Lower leg skin (tissue), 4 donors: ENCODE measurements at places on chromosomes 13 and 19.

- DNase-seq: peak; percentile 11
These were observed 50.7 kb upstream of the GPR183 start for GRCh38 chr13:99357941-99358340.

- DNase-seq: no peak
These were observed 174.4 kb downstream of the SLC7A1 start for GRCh38 chr13:29421118-29421517.

DNA sequence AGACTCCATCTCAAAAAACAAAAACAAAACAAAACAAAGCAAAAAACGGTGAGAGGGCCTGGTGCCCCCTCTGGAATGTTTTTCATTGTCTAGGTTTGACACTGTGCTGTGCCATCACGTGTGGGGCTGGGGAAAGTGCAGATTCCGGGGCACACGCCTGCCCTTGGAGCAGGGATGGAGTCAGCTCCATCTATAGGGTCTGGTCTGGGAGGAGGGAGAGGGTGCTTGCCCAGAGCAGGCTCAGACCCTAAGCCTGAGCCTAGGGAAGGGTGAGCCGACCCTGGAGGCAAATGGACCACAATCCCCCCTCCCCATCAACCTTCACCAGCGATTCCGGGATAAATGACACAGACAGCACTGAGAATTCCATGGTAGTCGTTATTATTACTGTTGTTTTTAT is 10.9 kb upstream of the ZBTB32 start:
- DNase-seq: no peak

DNA sequence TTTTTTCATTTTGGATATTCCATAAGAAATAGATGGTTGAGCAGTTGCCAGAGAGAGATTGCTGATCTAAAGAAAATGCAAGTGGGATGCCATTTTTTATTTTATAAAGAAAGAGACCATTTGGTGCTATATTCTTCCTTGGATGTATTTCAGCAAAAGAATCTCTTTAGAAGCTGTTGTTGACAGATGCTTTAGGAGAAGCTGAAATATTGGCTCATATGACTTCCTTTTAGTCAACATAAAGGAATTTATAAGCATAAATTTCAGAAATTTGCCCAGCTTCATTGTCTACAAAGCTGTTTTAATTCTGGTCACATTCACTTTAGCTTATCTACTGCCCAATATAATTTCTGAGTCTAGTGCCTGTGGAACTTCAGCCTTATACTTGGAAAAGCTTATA is 36.9 kb downstream of the POLR1D start:
- DNase-seq: no peak

GRCh38 chr19:15869873-15870272 is 28.0 kb downstream of the CYP4F2 start:
- DNase-seq: no peak

- DNase-seq: peak; percentile 28
These were observed 27.2 kb upstream of the CBY2 start for GRCh38 chr13:45674908-45675307.

GRCh38 chr19:14073261-14073924 is 807 bp downstream of the MISP3 start:
- no peak for DNase-seq

DNA sequence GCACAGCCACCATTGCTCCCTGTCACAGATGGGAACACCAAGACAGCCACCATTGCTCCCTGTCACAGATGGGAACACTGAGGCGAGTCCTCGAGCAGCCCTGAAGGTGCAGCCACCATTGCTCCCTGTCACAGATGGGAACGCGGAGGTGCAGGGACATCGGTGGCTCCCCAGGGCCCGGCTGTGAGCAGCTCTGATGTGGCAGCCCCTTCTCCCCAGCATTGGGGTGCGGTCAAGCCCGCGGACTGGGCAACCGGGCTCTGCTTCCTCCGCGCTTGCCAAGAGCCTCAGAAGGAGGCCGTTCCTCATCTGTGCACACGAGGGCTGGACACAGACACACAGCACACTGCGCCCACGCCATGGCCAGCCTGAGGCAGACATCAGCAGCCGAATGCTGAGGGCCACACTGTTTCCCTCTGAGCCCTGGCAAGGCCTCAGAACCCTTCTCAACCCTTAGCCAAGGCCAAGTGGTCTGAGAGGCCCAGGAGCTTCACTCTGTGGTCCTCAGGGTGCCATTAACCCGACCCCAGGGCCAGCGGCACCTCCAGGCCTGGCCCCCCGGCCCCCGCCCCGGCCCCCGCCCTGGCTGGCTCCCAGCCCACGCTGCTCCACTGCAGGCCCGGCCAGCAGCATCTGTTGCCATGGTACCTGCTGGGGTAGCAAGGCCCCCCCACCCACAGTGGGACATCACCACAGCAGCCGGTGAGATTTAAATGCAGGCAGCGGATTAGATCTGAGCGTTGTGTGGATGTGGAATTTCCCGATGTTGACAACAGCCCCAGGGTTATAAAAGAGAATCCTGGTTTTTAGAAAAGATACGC is 18.4 kb downstream of the C2CD4C start:
- DNase-seq: no peak

- no peak for DNase-seq
These were observed 19.8 kb upstream of the ATP11A start for GRCh38 chr13:112669881-112670499.

- peak; percentile 77 for DNase-seq
These were observed 87.1 kb upstream of the STK24 start for GRCh38 chr13:98664047-98664446.

DNA sequence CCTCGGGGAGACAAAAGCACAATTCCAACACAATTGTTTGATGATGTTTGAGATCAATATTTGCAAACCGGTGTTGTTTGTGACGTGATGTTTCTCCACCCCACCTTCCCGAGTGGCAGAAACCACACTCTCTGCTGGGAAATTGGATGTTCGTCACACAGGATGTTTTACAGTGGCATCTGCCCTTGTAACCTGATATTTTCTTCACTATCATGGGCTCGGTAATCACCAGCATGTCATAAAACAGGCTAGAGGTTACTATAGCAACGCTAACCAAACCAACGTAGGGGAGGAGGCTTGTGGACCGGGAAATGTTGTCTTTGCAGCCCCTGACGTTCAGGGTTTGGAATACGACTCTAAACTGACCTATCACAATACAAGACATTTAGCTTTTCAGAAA is 454.5 kb downstream of the IRS2 start:
- DNase-seq: no peak

DNA sequence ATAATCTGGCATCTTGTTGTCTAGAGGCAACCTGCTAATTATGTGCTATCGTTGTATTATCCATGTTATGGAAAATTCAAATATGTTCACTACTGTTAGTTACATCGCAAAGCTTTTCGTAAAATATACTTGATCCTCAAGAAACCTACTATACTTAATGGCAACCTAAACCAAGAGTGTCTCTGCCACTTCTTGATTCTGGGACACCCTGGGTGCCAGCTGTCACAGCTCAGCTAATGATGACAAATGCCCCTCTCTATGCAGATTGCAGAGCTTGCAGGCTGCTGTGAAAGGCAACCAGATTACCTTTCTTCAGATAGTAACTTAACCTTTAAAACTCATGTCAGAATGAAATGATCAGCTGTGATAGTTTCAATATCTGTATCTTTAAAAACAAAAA is 8.9 kb upstream of the MAB21L1 start:
- DNase-seq: no peak

DNA sequence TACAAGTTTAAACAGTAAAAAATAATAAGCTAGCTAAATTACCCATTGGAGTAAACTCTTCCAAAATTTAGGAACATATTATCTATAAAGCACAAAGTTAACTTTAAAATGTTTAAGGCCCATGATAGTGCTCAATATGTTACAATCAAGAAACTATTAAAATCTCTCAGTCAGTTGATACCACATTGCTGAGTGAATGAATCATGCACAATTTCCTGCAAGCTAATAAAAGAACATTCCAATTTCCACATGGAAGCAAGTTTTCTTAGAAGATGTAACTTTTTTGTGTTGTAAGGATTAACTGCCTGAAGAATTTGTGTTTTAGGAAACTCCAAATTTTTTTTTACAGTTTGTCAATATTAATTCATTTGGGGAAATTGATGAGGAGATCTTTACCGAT is 666.6 kb downstream of the SLITRK1 start:
- DNase-seq: no peak

DNA sequence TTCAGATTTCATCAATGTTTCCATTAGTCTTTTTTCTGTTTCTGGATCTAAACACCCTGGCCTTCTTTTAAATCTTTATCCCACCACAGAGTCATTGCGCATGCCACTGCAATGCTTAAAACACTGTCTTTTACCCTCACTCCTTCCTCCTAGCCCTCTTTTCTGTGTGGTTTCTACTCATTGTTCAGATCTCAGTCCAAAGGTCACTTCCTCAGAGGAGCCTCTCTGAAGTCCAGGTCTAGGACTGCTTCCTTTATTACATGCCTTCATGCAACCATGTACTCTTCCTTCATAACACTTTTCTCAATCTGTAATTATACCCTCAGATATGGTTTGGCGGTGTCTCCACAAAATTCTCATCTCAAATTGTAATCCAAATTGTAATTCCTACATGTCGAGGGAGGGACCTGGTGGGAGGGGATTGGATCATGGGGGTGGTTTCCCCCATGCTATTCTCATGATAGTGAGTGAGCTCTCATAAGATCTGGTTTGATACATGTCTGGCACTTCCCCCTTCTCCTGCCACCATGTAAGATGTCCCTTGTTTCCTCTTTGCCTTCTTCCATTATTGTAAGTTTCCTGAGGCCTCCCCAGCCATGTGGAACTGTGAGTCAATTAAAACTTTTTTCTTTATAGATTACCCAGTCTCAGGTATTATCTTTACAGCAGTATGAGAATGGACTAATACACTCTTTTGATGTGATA is 808.9 kb downstream of the DIAPH3 start:
- DNase-seq: no peak
